ACHN (cell line): ENCODE measurements at places on chromosomes 3 and 15.
A peak's percentile ranks its signal among the peaks of the same experiment; 100 is the strongest.

GRCh38 chr15:70034596-70034995 lies 63.1 kb downstream of the TLE3 start:
- DNase-seq: no peak

DNA sequence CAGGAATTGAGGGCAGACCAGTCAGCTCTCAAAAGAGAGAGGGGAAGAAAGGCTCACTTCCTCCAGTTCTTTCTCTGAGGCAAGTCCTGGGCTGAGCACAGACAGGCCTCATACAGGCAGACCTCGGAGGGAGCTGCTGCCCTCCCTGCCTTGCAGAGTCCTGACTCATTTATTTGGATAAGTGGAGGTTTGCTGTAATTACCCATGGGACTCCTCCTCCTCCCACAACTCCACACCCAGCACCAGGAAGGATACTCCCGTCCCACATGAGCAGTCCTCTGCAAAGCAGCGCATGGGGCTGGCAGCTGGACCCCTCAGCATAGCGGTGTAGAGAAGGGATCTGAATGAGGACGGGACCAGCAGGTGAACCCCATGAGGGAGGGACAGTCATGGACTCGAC lies 13.4 kb upstream of the SCN10A start:
- DNase-seq: no peak

DNA sequence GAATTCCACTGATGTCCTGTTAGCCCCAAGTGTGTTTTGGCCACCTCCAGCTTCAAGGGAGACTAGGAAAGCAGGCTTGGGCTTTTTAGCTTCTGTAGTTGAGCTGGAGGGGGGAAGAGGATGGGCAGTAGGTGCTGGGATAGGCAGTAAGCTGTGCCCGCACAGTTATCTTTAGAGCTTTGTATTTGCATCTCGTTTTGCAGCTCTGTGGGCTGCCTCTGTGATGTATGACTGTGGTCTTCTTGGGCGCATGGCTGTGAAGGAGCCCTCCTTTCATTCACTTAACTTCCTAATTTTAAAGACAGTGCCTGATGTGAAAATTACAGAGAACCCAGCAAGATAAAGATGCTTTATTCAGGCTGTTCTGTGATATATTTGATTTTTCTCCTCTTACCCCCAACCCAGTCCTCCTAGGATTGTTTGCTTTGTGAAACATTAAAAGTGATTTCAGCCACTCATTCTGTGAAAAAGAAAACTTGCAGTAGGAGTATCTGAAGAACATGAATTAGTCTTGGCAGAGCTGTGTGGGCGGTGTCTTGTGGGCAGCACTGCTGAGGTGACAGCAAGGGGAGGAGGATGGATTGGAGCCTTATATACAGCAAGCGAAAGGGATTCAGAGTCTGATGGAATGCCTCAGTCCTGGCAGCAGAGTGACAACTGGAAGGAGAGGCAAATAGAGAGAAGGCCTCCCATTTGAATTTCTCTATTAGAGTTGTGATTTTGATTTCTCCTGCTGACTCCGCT lies 74.3 kb downstream of the LARS2 start:
- no peak for DNase-seq

- no peak for DNase-seq
Measured at GRCh38 chr15:57134851-57135250, 216.4 kb downstream of the TCF12 start.

- no peak for DNase-seq
Measured at GRCh38 chr3:166390303-166390702, 553.1 kb upstream of the BCHE start.

DNA sequence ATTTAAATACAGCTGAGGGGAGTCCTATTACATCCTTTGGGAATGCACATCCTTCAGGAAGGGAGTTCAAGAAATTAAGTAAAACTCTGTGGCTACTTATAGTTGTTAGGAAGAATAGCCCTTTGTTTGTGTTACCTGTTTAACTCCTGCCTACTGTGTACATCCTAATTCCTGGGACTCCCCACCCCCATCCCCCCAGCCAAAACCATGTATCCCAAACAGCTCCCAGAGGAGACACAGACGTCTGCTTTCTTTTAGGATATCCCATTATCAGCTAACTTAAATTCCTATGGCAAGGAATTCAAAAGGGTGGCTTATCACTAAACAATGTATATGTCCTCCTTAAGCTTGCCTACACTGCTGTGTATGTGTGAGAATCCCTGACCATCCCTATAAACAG lies 581.7 kb downstream of the DIPK2A start:
- DNase-seq: no peak

DNA sequence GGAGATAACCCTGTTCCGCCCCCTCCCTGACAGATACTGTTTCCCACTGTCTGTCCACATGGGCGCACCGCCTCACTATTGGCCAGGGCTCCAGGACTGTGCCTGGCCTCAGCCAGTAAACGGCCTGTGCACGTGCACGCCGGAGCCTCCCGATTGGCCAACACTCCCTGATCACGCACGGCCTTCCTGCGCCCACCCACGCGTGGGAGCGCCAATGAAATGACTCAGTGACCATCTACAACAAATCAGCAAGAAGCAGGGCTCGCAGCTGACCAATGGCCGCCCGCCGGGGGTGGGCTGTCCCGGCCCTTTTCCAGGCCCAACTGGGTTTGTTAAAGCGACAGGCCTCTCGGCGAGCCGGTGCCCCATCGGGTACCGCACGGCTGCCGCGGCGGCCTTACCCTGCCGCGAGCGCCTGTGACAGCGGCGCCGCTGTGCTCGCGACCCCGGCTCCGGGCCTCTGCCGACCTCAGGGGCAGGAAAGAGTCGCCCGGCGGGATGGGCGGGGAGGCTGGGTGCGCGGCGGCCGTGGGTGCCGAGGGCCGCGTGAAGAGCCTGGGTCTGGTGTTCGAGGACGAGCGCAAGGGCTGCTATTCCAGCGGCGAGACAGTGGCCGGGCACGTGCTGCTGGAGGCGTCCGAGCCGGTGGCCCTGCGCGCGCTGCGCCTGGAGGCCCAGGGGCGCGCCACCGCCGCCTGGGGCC lies at the start of gene ARRDC4:
Gene ARRDC4, plus strand, starts transcription at position 340 of the 703 bp plus-strand sequence. Its CDS starts 159 bp downstream, at position 499.
- DNase-seq: peak; percentile 97

DNA sequence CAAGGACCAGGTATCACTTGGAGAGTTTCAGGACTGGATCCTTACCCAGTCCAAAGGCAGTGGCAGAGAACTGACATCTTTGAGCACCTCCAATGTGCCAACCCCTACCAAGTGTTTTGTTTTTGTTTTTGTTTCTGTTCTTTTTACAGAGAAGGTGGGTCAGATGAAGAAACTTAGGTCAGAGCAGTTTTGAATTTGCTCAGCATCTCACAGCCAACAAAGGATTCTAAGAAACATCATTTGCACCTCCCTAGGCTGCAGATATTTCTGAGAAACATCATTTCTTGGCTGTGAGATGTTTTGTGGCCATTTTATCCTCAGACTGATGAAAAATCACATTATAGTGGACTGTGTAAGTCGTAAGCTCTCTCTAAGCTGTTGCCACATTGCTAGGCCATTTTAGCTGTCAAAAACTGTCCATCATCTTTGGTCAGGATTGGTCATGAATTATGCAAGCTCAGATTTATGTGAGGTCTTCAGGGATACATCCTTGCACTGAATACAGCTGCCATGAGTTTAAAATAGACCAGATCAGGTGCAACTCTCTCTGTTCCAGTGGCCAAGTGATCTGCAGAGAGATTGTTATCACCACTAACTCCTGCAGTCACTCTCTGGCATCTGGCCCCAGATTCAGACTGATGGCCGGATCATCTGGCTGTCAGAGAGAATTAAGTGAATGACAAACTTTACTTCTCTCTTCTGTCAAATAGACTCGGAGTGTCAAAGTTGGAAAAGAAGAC lies 341.5 kb downstream of the EPHB1 start:
- DNase-seq: no peak

- no peak for DNase-seq
Measured at GRCh38 chr3:124293584-124293983, 301.7 kb upstream of the ROPN1 start.

GRCh38 chr3:61526308-61526707 lies 35.1 kb upstream of the PTPRG start:
- DNase-seq: no peak

GRCh38 chr3:171760477-171760876 lies 49.8 kb downstream of the PLD1 start:
- no peak for DNase-seq

- DNase-seq: peak; percentile 69
Measured at GRCh38 chr15:78979456-78980320, 34.8 kb upstream of the CTSH start.

- no peak for DNase-seq
Measured at GRCh38 chr3:184641430-184641829, 70.4 kb downstream of the MAGEF1 start.

- DNase-seq: peak; percentile 60
Measured at GRCh38 chr3:354432-354831, 157.9 kb downstream of the CHL1 start.

- DNase-seq: peak; percentile 50
Measured at GRCh38 chr3:36372534-36372935, 7.8 kb upstream of the STAC start.

GRCh38 chr15:38367476-38367875 lies 86.5 kb upstream of the FAM98B start:
- DNase-seq: no peak

DNA sequence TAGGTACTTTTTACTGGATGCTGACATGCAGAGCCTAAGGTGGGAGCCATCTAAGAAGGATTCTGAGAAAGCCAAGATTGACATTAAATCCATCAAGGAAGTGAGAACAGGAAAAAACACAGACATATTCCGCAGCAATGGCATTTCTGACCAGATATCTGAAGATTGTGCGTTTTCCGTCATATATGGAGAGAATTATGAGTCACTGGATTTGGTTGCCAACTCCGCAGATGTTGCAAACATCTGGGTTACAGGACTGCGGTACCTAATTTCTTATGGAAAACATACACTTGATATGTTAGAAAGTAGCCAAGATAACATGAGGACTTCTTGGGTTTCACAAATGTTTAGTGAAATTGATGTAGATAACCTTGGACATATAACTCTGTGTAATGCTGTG lies 125.1 kb downstream of the PLCL2 start:
- no peak for DNase-seq

- DNase-seq: no peak
Measured at GRCh38 chr3:36954452-36955134, 9.7 kb upstream of the TRANK1 start.

GRCh38 chr3:70736009-70736408 lies 423.6 kb upstream of the MDFIC2 start:
- no peak for DNase-seq

GRCh38 chr3:168977716-168978374 lies 685.7 kb downstream of the MECOM start:
- DNase-seq: no peak

DNA sequence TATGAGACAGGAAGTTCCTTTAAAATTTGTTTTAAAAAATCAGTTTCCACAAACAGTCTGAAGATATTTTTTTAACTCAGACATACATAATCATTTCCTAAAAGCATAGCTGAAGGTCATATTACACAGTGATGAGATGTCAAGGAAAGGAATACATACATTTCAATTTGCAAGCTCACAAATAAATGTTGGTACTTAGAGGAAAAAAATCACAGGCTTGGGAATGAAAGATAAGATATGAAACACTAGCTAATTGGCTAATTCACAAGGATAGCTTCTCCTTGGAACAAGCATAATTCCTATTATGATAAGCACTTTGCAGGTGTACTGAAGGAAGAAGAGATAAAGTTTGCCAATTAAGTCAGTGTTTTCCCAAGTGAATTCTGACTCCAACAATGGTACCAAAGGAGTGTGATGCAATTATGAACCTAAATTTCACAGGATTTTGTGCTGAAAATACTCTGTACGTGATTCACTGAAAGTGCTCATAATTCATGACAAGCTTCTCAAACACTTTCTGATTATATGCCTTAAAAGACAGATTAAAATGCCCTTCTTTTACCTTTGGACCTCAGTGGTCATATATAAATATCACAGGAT lies 112.4 kb downstream of the FRMD5 start:
- DNase-seq: no peak

GRCh38 chr3:134850761-134851160 lies 55.7 kb downstream of the EPHB1 start:
- DNase-seq: no peak

DNA sequence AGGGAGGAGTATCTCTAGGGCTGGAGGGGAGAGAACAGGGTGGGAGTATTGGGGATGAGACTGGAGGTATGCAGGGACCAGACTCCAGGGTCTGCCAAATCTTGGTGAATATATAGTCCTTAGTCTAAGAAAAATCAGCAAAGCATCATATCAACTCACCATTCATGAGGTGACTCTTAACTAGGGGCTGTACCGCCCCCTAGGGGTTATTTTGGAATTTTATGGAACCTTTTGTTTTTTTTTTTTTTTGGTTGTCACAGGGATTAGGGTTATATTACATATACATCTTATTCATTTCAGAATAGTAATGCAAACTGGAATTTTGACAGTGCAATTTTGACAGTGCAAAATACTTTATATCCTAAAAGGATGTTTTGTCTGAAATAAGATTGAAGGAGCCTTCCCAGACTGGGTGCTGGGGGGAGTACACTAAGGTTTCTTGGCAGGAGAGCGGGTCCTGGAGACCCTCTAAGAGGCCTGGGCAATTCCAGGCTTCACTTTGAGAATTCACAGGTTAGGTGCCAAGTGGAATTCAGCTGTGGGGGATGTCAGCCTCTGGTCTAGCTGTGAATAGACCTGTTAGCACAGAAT lies 7.5 kb downstream of the CMTM7 start:
- peak; percentile 65 for DNase-seq

DNA sequence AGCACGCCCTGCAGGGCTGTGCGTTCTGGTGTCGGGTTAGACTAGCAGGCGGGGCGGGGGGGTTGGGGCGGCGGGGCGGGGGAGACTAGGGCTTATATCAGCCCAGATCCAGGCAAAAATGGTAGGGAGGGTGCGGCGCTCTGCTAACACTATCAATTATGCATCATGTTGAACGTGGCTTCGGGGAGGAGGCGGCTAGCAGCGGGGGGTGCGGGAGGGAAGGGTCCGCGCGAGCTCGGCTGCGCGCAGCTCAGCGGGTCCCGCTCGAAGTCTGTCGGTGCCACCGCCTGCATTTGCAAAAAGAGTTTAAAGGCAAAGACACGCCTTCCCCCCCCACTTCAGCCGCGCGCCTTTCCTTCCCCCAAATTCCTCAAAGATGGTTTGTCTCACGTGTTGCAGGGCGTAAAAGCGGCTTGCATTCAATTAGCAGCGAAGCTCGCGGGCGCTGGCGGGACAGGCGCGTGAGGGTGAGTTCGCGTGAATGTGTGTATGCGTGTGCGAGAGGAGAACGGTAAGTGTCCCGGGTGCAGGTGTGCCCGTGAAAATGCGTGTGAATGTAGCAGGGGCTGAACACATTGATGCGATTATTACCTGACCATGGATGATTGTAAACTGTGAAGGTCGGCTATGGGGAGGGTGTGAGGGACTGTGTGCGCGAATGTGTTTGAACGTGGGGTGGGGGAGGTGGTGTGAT lies at the start of gene ISLR2:
Gene ISLR2, plus strand, starts transcription at position 432 of the 694 bp plus-strand sequence. CDS start 2,169 bp downstream, outside the sequence.
- no peak for DNase-seq

GRCh38 chr15:74402873-74403587 lies 30.7 kb downstream of the SEMA7A start:
- DNase-seq: no peak

- DNase-seq: no peak
Measured at GRCh38 chr3:166685246-166685645, 694.9 kb downstream of the ZBBX start.
